ENCODE measurements at places on chromosomes 6 and 20.

- no peaks in the 10 kb centered on the region for H3K36me3 ChIP-seq
- no peaks in the 10 kb centered on the region for H3K4me1 ChIP-seq
- no peaks in the 10 kb centered on the region for H3K27me3 ChIP-seq
- no peak for DNase-seq
Measured at GRCh38 chr20:57173986-57174385, 92.5 kb downstream of the BMP7 start.

DNA sequence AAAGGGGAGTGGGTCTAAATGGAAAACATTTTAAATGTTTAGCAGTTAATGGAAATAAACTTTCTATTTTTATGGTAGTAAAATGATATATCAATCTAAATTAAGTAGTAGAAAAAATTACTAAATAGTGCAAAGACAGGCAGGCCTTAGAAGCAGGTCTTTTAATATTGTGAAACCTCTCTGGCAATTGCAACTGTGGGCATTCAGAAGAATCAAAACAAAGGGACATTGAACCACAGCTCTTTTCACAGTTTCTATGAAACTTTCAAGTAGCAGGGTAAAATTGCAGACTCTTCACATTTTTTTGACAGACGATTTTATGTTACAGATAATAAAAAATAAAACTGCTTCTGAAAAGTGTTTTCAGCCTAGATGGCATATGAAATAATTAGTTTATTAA, 533.7 kb downstream of the BCKDHB start:
- H3K4me3 ChIP-seq = no peak overlapping the region
- H3K27ac ChIP-seq = no peak overlapping the region
- no peaks in the 10 kb centered on the region for H3K36me3 ChIP-seq
- H3K4me1 ChIP-seq = peaks cover 2% of the 10 kb centered on the region
- H3K27me3 ChIP-seq = no peaks in the 10 kb centered on the region

DNA sequence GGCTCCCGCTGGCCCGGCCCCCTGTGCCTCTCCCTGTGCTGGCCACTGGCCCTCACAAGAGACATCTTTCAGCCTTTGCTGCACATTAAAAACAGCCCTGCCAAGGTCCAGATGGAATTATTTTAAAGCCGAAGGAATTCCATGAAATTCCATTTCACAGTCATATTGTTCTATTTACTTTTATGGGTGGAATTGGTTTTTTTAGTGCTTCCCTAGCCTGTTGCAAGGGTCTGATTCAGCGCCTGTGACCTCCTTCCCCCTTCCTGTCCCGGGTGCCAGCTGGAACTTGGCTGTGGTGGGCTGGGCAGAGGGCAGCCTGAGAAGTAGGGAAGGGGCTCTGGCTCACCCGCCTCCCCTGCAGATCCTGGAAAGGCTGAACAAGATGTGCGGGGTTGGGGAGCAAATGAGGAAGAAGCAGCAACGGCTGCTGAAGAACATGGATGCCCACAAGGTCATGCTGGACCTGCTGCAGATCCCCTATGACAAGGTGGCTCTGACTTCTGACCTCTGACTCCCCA, 34.3 kb downstream of the UQCC2 start:
- no peak overlapping the region for H3K4me3 ChIP-seq
- no peak for DNase-seq
- H3K36me3 ChIP-seq = no peaks in the 10 kb centered on the region
- H3K4me1 ChIP-seq = no peaks in the 10 kb centered on the region
- no peaks in the 10 kb centered on the region for H3K27me3 ChIP-seq

DNA sequence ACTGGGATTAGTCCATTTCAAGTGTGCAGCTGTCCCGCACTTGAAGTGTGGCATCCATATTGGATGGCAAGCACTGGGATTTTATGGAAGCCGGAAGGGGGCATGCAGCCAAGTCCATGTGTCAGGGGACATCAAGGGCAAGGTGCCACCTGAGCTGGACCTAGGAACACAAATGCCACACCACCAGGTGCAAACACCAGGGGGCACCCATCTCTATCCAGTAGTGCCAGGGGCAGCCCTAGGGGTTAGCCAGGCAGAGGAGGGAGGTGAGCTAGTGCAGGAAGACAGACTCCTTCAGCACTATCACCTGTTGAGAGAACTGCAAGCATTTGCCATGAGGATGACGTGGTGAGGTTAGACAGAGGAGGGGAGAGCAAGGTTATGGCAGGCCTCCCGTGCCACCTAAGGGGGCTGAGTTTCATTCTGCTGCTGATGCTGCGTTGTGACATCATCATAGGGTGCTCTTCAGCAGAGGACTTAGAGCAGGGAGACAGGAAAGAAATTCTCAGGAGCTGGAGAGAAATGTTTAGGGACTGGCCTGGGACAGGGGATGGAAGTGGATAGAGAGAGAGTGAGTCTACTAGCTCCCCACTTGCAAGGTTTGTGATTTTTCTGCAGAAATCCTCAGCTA, 192.6 kb upstream of the SLC24A3 start:
- H3K4me1 ChIP-seq = peaks cover 6% of the 10 kb centered on the region
- no peaks in the 10 kb centered on the region for H3K27me3 ChIP-seq
- H3K4me3 ChIP-seq = no peak overlapping the region
- H3K27ac ChIP-seq = no peak overlapping the region

- no peak overlapping the region for H3K27ac ChIP-seq
- DNase-seq = peak; percentile 21
- no peaks in the 10 kb centered on the region for H3K36me3 ChIP-seq
Measured at GRCh38 chr20:38308047-38308438, 4.1 kb downstream of the BPI start.

DNA sequence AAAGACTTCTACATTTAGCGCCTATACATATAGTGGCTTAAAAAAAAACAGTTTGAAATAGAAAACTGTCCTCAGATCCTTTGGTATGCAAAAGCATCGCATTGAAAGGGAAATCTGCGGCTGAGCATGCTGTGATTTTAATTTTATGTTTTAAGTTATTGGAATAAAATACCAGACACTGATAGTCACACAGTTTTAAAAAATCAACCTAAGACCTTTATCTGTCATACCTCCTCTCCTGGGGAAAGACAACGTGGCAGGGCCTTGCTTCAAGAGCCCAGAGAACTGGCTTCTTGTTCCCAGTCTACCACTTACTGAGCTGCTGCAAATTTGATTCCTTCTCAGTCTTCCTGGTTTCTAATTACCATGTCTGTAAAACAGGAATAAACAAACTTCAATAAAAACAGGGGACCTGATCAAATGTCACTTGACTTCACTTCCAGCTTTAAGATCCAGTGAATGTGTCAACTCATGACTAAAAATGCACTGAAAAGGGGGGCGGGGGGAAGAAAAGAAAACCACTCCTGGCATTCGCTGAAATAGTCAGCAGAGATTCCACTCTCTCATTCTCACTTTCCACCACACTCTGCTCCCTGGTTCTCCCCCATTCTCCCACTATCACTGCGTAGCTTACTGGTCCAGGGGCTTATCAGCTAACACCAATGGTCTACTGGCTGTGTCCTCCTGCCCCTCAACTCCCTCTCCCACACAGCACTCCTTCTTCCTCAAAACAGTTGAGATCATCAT, 494.7 kb upstream of the MARCKS start:
- H3K4me3 ChIP-seq = no peak overlapping the region
- H3K27me3 ChIP-seq = no peaks in the 10 kb centered on the region
- no peaks in the 10 kb centered on the region for H3K36me3 ChIP-seq
- peaks cover 1% of the 10 kb centered on the region for H3K4me1 ChIP-seq

- H3K4me3 ChIP-seq = no peak overlapping the region
- H3K27me3 ChIP-seq = no peaks in the 10 kb centered on the region
- H3K27ac ChIP-seq = no peak overlapping the region
- H3K36me3 ChIP-seq = no peaks in the 10 kb centered on the region
- H3K4me1 ChIP-seq = no peaks in the 10 kb centered on the region
Measured at GRCh38 chr6:41359617-41360313, 24.4 kb downstream of the NCR2 start.

DNA sequence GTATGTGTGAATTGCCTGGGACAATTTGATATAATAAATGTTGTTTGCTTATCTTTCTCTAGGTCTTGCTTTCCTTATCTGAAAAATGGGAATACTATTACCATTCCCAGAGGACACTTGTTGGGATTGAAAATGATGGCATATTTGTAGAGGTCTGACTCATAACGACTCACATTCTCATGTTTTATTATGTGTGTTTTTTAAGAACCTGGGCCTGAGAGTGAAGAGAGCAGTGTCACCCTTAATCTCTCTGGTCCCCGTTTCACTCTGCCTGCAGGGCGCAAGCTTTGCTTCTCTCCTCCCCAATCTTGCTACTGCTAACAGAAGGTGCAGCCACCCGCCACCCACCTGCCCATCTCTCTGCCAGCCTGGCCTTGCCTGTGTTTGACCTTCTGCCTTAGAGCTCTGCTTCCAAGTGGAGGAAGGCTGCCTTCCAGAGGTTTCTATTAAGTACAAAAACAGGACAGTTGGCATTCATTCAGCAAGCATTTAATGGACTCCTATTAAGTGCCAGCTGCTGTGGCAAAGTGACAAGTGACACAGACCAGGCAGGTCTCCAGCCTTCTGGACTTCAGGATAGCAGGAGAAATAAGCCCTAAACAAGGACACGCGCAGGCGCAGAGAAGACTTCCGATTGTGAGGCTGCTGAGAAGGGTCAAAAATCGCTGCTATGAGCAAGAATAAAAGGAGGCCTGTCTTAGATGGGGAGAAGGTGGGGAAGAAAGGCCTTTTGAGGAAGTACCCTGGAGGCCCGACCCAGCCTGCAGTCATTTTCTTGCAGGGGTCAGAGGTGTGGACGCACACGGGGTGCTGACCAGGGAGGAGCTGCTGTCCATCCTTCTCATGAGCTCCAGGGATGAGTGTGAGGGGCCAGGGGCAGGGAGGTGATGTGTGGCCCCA, 112.5 kb downstream of the JPH2 start:
- no peak for DNase-seq
- no peaks in the 10 kb centered on the region for H3K4me1 ChIP-seq
- H3K4me3 ChIP-seq = no peak overlapping the region
- no peak overlapping the region for H3K27ac ChIP-seq

GRCh38 chr6:129790785-129791184, 70.3 kb downstream of the TMEM244 start:
- no peaks in the 10 kb centered on the region for H3K4me1 ChIP-seq
- H3K4me3 ChIP-seq = no peak overlapping the region
- H3K27me3 ChIP-seq = no peaks in the 10 kb centered on the region
- no peak overlapping the region for H3K27ac ChIP-seq

DNA sequence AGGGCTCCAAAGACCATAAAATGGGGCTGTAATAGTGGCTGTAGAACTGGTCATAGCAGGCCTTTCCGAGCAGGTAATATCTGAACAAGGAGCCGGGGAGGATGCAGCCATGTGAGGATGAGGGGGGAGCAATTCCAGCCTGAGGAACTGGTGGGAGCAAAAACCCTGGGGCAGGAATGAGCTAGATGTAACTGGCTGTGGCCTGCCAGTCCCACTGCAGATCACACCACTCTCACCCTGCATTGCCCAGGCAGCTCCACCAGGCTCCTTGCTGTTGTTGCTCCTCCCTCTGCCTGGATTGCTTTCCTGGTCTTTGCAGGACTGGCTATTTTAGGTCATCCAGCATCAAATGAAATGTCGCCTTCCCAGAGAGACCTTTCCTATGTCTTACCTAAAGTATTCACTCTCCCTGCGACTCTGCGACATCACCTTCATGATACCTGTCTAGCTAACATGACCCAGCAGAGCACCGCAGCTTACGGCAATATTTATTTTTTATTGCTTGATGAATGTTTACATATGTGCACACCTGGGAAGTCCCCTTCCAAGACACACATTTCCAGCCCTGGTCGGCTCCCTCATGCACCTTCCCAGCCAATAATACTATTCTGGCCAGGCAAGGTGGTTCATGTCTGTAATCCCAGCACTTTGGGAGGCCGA, 2.4 kb upstream of the ZFP64 start:
- H3K4me3 ChIP-seq = no peak overlapping the region
- no peak overlapping the region for H3K27ac ChIP-seq
- H3K4me1 ChIP-seq = peaks cover 6% of the 10 kb centered on the region
- H3K27me3 ChIP-seq = no peaks in the 10 kb centered on the region
- DNase-seq = no peak
- no peaks in the 10 kb centered on the region for H3K36me3 ChIP-seq

DNA sequence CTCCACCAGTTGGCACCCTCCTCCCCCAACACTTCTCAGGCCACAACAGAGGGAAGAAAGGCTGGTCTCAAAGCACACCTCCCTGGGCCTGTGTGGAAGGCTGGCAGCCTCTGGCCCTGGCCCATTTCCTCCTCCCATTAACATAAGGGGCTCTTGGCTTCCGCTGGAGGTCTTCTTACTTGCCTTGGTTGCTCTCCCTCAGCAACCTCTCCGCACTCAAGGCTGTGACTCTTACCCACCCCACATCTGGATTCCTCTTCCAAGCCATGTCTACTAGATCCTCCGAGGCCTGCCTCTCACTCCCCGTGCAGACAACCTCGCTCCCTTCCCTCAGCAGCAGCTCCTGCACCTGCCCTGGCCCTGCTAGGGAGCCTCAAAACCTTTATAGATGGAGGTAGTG, 112.2 kb upstream of the PRND start:
- H3K27me3 ChIP-seq = no peaks in the 10 kb centered on the region
- peak; percentile 44 for DNase-seq
- no peaks in the 10 kb centered on the region for H3K36me3 ChIP-seq
- no peak overlapping the region for H3K4me3 ChIP-seq

DNA sequence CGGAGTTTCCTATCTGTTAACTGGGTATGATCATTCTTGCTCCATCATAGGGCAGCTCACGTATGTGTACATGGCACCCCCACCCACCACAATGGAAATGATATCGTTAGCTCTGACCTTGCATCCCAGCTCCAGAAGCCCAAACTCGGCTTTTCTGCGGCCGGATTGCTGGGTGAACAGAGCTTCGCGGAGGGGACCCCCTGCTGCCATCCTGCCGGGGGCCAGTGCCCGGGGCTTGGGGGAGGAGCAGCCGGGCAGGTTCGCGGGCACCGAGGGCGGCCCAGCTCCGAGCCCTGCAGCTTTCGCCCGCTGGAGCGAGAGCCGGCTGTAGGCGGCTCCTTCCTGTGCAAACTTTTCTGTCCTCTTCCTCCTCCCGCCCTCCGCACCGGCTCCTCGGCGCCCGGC, 24.9 kb upstream of the FUCA2 start:
- peak overlapping the region; percentile 28 for H3K4me3 ChIP-seq
- H3K27me3 ChIP-seq = no peaks in the 10 kb centered on the region
- no peaks in the 10 kb centered on the region for H3K36me3 ChIP-seq
- H3K27ac ChIP-seq = no peak overlapping the region
- H3K4me1 ChIP-seq = peaks cover 1% of the 10 kb centered on the region

DNA sequence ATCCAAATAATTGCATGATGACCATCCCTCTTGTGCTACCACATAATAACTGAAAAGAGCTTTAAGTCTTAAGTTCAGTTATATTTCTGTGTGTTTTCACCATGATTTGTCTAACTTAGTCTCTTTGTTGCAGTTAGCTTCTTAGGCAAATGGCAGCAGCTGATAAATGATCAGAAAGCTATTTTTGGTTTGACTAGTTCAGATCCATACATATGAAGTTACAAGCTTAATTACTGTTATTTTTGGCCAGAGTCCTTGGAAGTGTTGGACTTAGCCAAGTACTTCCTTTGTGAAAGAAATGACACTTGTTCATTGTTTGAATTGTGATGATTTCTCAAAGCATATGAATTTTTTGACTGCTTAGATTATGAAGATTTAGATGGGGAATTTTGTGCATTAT, 54.2 kb downstream of the HIVEP1 start:
- no peak for DNase-seq
- no peak overlapping the region for H3K27ac ChIP-seq
- H3K27me3 ChIP-seq = no peaks in the 10 kb centered on the region
- H3K4me1 ChIP-seq = peaks cover 2% of the 10 kb centered on the region
- no peak overlapping the region for H3K4me3 ChIP-seq
